ENCODE measurements at places on chromosomes 1 and 21.

DNA sequence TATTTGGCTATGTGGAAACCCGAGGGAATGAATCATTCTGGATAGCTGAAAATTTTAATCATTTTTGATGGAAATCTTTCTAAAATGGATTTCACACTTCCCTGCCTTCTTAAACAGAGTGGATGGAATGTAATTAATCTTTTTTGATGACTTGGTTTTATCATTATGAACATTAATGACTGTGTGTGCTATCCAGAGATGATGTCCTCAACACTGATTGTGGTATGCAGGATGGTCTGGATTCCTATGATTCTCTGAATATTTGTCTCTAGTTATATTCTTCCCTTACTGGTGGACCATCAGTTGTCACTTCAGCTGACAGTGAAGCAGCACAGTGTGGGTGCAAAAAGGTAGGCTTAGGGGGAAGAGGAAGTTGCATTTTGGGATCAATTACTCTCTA lies 513.5 kb downstream of the LMO4 start:
- DNase-seq = no peak

GRCh38 chr21:35266546-35266945 lies 217.4 kb upstream of the RUNX1 start:
- DNase-seq = no peak

GRCh38 chr1:182668521-182669054 lies 15.8 kb downstream of the RGS8 start:
- DNase-seq = no peak

GRCh38 chr1:89962024-89962741 lies 32.7 kb upstream of the ZNF326 start:
- DNase-seq = no peak

DNA sequence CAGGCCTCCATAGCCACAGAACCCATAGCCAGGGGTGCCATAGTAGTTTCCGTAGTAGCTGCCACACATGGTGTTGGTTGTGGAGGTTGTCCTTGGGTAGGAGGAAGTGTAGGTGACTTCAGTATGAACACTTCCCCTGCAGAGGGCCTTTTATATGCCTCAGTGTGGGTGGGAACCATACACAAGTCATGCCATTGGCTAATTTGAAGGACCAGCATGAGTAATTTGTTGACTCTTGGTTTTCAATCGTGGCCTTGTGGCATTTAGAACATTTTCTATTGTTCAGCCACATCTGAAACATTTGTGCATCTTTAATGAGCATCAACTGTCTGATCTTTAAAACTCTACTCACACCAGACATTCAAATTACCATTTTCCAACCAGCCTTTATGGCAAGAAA lies at the start of gene KRTAP6-1:
Gene KRTAP6-1, minus strand, starts transcription at position 95 of the 400 bp plus-strand sequence. Its CDS starts 26 bp downstream, at position 69.
- no peak for DNase-seq

- DNase-seq = no peak
These were observed 74.0 kb upstream of the ARHGEF16 start for GRCh38 chr1:3380469-3380868.

DNA sequence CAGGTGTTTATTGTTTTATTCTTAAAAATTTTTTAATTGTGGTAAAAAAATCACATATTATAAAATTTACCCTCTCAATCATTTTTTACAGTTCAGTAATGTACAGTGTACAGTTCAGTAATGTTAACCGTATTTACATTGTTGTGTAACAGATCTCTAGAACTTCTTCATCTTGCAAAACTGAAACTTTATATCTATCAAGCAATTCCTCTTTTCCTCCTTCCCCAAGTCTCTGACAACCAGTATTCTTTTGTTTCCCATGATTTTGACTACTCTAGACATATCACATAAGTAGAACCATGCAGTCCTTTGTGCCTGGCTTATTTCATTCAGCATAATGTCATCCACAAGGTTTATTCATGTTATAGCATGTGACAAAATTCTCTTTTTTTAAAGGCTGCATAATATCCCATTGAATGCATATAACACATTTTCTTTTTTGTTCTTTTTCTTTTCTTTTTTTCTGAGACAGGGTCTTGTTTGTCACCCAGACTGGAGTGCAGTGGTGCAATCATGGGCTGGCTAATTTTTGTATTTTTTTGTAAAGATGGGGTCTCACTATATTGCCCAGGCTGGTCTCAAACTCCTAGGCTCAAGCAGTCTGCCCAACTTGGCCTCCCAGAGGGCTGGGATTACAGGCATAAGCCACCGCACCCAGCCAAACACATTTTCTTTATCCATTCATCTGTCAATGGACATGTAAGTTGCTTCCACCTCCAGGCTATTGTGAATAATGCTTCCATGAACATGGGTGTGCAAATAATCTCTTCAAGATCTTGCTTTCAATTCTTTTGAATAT lies 17.2 kb upstream of the RCSD1 start:
- DNase-seq = no peak

- DNase-seq = no peak
These were observed 27.1 kb downstream of the SAMSN1 start for GRCh38 chr21:14519000-14519399.

DNA sequence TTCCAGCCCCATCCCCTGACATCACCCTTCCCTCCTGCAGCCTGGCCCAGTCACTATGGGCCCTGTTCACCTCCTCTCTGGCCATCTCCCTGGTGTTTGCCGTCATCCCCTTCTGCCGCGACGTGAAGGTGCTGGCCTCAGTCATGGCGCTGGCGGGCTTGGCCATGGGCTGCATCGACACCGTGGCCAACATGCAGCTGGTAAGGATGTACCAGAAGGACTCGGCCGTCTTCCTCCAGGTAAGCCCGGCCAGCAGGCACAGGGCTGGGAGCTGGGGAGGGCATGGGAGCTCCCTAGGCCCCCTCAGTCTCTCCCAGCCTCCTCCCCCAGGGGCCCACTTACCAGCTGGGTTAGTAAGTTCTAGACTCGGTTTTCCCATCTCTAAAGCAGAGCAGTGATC lies 52.1 kb downstream of the ELK4 start:
- DNase-seq = no peak

DNA sequence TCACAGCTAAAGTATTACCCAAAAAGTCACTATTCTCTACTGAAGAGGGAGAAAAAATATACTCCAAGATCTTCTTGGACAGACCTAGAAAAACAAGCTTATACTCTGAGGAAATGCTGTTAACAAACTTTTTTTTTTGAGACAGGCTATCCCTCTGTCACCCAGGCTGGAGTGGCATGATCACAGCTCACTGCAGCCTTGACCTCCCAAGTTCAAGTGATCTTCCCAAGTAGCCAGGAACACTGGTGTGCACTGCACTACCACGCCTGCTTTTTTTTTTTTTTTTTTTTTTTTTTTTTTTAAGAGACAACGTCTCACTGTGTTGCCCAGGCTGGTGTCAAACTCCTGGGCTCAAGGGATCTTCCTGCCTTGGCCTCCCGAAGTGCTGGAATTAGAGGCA lies 17.3 kb downstream of the GLRX2 start:
- no peak for DNase-seq

- no peak for DNase-seq
These were observed 17.2 kb upstream of the SLC19A1 start for GRCh38 chr21:45559216-45560105.

DNA sequence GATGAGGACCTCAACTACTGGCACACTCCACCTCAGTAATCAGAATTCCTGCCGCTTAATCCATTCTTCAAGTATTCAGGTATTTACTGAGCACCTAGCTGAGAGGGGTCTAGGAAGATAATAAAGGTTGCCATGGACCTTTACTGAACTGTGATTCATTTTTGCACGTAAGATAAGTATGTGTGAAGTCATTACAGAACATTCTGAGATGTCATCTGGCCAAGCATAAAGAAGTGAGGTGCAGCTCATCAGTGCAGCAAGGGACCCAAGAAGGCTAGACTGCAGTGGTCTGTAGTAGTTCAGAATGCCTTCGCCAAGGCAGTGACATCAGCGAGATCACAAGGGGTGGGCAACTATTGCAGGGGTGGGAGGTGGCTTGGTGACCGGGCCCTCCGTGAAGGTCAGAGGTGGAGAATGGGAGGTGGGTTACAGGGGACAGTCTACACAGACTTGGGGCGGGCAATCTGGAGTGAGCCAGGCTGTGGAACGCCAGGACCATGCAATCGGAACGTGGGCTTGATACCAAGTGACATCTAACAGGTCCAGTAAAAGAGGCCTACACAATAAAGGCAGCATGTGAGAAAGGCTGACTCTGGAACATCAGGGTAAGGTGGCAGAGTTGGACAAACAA lies 107.4 kb downstream of the SLC45A1 start:
- no peak for DNase-seq

DNA sequence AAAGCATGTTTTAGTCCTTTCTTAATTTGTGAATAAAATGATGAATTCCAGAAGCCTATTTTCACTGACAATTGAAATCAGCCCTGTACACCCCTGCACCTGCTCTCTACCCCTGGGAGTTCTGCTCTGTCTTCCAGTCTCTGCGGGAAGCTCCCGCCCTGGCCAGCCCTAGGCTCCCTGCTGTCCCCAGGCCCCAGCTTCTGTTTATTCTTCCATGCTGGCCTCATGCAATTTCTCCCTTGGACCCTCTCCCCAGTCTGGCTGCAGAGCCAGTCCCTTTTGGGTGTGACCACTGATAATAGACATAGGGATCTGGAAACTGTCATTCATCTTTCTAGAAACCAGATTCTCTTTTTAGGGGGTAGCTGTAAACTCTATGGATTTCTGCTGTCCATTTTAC lies 258.6 kb downstream of the GRIK3 start:
- no peak for DNase-seq

- peak; percentile 32 for DNase-seq
These were observed 1.9 kb downstream of the ANKRD34A start for GRCh38 chr1:145962157-145963102.

- no peak for DNase-seq
These were observed 617.5 kb upstream of the BEND5 start for GRCh38 chr1:49394200-49394599.

DNA sequence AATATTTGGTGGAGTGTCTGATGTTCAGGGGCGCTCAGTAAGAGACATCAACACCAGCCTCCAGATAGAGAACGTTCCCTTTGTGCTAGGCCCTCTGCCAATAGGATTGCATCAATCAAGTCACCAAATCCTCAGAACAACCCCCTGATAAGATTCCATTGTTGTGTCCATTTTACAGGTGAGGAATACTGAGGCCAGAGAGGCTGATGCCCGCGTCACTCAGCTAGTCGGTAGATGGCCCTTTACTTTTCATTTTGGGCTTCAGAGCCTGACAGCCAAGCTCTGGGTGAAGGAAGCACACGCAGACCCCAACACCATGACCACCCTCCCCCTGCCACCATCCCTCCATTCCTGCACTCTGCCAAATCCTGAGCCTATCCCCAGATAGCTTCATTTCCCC lies 406.2 kb downstream of the PTPRU start:
- no peak for DNase-seq

DNA sequence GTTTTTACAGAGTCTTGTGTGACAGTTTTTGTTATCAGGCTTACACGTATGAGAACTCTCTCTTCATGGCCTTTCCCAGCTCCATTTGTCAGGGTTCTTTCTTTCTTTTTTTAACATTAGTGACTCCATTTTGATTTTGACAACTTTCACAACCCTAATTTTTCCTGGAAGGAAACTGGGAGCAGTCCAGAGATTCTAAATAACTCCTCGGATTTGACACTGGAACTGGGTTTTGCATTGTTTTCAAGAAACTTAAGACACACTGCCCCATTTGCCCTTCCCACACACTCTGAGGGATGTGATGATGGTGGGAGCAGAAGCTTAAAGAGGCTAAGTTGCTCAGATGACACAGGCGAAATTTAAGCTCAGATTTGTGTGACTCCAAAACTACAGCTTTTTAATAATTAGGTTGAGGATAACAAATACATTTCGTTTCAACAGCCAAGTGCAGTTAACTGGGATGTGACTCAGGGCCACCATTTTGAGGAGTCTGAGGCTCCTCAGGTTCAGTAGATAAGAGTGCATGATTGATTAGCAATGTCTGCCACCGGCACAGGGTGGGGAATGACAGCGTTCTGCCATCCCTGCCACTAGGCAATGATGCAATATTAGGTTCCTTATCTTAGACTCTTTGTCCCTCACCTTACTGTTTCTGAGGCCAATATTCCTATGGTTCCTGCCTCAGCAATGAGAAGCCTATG lies 95.1 kb upstream of the ATP1A1 start:
- no peak for DNase-seq

DNA sequence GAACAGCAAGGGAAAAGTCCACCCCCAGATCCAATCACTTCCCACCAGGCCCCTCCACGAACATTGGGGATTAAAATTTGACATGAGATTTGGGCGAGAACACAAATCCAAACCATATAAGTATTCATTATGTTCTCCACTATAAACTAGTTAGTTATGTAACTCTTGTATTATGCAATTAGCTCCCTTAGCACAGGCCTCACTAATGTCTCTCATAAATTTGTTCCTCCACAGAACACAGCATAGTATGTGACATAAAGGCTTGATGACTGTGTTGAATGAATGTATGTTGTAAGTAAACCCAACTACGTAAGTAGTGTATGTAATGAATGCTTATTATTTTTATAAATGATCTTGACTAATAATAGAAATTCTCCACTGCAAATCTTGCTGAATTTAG lies 223.3 kb upstream of the ZRANB2 start:
- DNase-seq = no peak

DNA sequence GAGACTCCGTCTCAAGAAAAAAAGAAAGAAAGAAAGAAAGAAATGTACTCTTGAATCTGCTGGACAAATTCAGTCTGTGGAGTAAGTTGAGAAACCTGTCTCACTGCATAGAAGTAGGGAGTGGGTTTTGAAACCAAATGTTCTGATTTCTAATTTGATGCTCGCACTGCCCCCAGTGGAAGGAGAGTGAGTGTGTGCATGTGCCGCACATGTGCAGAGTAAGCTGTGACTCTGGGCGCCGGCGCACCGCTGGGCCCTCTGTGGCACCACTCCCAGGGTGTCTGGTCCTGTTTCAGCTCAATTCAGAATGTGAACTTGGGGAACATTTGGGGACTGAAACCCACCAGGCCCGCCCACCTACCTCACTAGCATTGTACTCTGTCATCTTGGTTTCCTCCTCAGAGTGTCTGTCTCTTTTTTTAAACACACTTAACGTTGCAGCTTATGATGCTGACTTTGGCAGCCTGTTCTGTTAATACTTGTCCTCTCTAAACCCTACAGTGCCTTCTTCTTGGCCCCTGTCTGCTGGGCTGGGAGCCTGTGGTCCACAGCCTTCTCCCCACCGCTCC lies 104.6 kb downstream of the CACNA1E start:
- no peak for DNase-seq

GRCh38 chr21:45530423-45531113 lies 11.7 kb downstream of the SLC19A1 start:
- DNase-seq = no peak

DNA sequence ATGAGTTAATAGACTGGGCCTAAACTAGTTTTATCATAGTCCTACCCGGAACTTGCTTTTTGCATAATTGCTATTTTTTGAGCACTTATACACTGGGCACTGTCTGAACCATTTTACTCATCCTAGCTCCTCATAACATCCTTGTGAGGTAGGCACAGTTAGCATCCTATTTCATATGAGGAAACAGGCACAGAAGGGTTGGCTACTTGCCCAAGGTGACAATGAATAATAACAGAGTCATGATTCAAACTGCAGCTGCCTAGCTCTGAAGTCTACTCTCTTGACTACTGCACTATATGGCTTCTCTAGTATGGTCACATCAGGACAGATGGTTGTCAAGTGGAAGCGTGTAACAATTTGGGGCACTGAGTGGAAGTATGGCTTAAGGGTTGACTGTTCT lies 18.2 kb upstream of the RC3H1 start:
- DNase-seq = peak; percentile 62

- DNase-seq = no peak
These were observed 318.1 kb downstream of the KCNH1 start for GRCh38 chr1:210815641-210816550.

Data from small intestine (tissue), 16 donors.